ENCODE measurements at places on chromosomes 1 and 21.

DNA sequence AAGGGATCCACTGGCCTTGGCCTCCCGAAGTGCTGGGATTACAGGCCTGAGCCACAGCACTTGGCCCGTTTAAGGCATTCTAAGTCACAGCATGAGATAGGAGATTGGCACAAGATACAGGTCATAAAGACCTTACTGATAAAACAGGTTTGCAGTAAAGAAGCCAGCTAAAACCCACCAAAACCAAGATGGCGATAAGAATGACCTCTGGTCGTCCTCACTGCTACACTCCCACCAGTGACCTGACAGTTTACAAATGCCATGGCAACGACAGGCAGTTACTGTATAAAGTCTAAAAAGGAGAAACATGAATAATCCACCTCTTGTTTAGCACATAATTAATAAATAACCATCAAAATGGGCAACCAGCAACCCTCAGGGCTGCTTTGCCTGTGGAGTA is 33.3 kb upstream of the RCC2 start:
- no peak for DNase-seq

- DNase-seq = no peak
Measured at GRCh38 chr1:17213782-17214148, 8.8 kb downstream of the PADI1 start.

GRCh38 chr1:222126052-222126451 is 384.2 kb upstream of the DUSP10 start:
- DNase-seq = no peak

DNA sequence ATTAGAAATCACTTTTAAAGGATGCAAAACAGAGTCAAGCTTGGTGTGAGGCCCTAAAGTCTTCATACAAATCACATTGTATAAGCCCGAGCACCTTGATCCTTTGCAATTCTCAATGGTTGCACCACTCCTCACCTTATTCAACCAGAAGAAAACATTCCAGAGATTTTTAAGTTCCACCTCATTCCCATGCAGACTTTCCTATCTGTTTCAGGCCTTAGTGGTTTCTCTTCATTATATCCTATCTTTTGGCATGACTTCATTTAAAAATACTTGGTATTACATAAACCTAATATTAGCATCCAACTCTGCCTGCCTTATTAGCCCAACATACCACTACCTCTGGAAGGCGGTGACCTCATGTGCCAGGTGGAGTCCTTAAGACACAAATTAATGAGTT is 9.3 kb upstream of the GREM2 start:
- DNase-seq = no peak

GRCh38 chr1:41371630-41372599 is 10.7 kb downstream of the FOXO6 start:
- DNase-seq = peak; percentile 51

GRCh38 chr1:45442272-45442671 is 48.7 kb downstream of the TESK2 start:
- no peak for DNase-seq

- DNase-seq = no peak
Measured at GRCh38 chr1:155904261-155904660, 6.9 kb downstream of the RIT1 start.

GRCh38 chr1:194174528-194174927 is 988.1 kb upstream of the B3GALT2 start:
- no peak for DNase-seq

DNA sequence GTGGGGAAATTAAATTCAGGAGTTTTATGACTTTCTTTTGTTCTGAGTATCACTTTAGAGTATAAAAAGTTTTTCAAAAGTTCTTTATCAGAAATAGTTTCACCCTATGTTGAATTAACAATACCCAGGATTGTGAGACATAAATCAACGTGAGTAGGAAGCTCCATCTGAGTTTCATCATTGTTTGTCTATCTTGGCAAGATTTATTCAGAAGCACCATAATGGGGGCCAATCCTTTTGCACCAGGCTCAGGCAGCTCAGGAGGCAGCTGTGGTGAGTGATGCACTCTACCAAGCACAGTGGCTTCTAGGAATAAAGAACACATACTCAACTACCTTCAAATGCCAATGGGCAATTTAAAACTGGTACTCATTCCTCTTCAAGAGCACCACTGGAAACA is 12.0 kb downstream of the CREG1 start:
- DNase-seq = peak; percentile 9

DNA sequence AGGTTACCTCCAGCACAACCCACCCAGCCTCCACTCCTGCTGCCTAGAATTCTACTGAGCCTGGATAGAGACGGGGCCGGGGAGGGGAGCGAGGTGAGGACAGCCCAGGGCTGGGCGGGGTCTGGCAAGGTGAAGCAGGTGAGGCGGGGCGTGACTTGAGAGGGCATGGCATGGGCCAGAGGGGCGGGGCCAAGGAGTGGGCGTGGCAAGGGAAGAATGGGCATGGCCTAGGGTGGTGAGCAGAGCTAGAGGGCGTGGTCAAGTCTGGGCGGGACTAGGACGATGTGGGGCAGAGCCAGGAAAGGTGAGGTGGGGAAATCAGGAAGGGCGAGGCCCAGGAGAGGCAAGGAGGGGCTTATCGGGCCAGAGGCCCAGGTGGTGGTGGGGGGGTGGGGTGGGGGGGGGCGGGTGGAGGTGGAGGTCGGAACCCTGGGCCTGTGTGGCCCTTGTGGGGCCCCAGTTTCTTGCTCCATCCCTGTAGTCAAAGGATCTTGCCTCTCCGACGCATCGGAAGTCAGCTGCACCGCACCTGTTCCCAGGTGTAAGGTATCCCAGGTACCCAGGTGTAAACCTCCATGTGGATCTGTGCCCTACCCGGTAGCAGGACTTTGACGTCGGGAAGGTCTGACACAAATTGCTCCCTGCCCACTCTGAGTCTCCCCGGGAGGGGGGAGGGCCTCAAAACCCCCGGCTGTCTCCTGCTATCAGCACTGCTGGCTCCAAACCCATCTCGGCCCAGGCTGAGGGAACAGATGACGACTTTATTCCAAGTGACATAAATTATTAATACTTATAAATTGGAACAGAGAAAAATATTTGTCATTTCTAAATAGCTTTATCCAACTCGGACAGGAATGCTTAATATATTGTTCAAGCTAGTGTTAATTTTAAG is 32.9 kb upstream of the UTS2 start:
- DNase-seq = peak; percentile 95

GRCh38 chr1:162725301-162725837 is 65.1 kb upstream of the HSD17B7 start:
- no peak for DNase-seq

- DNase-seq = no peak
Measured at GRCh38 chr1:115726161-115726560, 42.4 kb downstream of the CASQ2 start.

- no peak for DNase-seq
Measured at GRCh38 chr1:236751935-236752334, 43.2 kb upstream of the MTR start.

Measured in K562 (cell line).